ENCODE measurements at places on chromosomes 16 and 17.

DNA sequence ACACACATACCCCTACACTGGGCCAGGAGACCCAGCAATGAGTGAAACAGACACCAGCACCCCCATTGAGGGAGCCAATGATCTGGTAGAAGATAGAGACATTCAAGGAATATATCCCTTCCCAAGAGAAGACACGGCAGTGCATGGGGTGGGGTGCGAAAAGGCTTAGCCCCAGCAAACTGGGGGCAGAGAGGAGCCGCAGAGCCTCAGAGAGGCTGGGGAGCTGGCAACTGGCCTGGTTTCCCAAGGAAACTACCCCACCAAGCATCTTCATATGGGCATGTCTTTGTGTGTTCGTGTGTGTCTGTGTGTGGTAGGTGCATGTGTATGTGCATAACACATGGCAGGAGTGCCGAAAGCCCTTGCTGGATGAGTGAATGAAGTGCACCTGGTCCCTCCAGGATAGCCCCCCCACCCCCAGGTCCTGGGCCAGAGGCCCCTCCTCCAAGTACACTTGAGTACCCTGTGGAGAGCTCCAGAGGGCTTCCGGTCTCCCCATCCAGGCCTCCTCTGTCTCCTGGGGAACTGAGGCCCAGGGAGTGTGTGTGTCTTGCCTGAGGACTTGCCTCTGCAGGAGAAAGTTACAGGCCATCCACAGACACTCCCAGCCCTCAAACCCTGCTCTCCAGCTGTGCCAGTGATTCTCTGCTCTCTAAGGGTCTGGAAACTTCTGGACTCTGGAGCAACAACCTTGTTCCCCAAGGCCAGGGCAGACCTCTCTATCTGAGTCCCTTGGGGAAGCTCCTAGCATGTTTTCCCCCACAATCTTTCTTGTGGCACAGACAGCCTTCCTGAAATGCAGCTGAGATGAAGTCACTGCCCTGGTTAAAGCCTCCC lies 15.9 kb downstream of the TBX2 start:
- no peak for DNase-seq

GRCh38 chr17:64496348-64496785 lies 487 bp downstream of the POLG2 start:
- no peak for DNase-seq

- DNase-seq = no peak
Measured at GRCh38 chr17:44146375-44147346, 4.9 kb downstream of the HROB start.

DNA sequence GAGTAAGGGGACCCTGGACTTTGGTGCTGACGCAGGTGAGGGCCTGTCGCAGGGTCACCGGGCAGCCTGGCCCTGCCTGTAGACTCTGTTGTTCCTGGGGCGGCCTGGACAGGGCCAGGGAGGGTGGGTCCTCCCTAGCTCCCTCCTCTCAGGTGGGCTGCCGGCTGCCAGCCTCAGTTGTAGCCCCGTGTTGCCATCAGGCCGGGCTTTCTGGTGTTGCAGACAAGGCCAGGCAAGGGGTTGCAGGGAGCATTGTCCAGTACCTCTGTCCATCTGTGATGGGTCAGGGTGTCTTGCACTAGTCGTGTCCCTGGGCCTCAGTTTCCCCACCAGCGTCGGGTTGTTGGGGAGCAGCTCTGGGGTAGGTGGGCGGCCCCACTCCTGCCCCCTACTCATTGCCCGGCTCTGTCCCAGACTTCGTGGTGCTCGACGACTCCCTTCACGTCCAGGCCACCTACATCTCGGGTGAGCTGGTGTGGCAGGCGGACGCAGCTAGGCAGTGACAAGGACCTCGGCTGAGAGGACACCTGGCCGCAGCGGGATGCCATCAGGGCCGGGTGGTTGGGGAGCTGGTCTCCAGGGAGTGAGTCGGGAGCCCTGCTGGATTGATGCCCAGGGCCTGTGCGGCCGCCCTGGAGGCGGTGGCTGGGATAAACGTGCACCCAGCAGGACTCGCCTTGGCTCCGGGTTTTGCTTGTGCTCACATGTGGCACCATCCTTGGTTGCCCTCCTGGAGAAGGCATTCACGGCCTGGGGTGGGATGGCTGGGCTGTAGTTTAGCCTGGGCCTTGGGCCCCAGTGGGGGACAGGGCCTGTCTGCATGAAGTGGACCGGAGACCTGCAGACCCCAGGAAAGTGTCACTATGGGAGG lies 1.9 kb downstream of the CEMP1 start:
- no peak for DNase-seq

DNA sequence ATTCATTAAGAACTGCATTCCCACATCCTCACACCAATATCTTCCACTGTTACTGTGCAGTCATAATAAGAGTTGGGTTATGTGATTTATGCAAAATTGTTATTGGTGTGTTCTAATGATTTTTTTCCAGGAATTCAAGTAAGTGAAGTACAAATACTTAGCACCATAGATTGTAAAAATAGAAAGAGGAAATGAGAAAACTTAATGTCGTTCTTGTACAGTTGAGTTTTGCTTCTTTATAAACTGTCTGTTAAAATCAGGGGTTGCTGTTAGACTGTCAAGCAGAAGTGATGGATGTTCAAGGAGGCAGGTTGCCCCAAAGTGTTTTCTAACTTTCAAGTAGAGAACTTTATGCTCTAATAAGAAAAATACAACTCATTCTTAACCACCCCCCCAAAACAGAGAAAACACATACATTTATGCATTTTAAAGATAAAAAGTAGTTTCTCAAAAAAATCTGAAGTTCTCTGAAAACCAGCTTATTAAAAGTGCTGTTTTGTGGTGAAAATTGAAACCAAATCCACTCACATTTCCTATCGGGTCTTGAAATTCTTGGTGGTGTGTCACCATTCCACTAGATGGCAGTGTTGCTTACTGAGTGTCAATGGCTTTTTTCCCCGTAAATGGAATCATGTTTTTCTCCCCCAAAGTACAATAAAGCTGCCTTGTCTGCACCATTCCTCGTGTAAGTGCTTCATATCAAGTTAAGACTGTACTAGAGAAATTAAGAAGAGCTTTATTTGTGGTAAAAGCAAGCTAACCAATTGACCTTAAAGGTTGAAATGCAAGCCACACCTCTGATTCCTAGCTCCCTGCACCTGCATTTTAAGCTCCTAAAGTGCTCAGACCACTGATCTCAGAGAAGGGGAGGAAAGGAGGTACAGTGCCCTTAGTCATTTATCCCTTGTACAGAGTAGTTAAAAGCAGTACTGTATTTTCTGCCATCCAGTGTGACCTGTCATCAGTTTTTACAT lies 4.7 kb upstream of the IGSF6 start:
- no peak for DNase-seq

GRCh38 chr17:9935408-9935807 lies 30.3 kb upstream of the RCVRN start:
- DNase-seq = no peak

DNA sequence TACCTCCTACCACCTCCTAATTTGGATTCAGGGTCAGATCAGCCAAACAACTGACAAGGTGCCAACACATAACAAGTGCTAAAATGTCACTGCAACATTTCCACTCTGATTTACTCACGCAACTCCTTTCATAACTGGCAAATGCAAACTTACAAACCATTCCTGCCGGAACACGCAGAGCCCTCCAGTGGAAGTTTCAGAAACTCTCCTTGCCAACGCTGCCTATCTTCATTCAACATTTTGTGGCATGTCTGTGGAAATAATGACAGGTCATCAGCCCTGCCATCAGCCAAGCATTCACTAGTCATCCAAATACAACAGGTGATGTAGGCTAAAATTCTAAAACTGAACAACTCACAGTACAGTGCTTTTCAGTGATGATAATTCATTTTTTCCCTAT lies 37.7 kb upstream of the OR3A1 start:
- no peak for DNase-seq

DNA sequence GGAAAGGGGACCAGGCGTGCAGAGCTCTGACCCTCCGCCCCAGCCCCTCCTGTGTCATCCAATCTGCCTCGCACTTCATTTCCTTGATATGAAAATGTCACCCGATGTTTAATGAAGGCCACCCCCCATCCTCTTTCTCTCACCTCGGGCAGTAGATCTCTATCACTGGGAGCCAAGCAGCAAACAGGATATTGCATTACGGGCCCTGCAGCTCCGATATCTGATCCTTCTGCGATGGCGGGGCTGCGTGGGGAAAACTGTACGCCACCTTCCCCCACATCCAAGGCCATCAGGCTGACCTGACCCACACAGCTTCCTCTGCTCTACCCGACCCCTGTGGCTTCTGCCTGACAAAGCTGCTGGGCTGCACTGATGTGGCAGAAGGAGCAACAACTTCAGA lies 74.9 kb downstream of the DYNLRB2 start:
- no peak for DNase-seq

- DNase-seq = no peak
Measured at GRCh38 chr17:53896047-53896446, 73.3 kb downstream of the KIF2B start.

- DNase-seq = no peak
Measured at GRCh38 chr17:48294806-48295361, 135.1 kb downstream of the SKAP1 start.

- no peak for DNase-seq
Measured at GRCh38 chr16:17275076-17276009, 195.4 kb downstream of the XYLT1 start.

- DNase-seq = no peak
Measured at GRCh38 chr17:81890447-81891302, 711 bp downstream of the ALYREF start.

GRCh38 chr16:83951544-83951943 lies 1.5 kb upstream of the OSGIN1 start:
- no peak for DNase-seq

DNA sequence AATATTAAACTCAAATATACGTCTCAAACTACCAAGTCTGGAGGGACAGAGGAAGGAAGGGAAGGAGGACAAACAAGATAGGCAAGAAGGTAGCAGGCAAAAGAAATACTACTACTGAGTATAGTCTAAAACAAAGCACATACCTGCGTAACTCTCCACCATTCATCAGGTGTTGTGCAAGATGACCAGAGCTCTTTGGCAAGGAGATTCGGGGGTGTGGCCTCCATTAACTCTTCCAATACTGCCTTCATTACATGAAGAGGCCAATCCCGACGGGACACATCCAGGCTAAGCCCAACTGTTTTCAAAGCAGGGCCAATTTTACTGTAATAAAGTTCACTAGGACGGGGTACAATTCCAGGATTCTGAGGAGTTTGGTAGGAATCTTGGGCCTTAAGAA lies 38.2 kb upstream of the ARL6IP1 start:
- DNase-seq = no peak

DNA sequence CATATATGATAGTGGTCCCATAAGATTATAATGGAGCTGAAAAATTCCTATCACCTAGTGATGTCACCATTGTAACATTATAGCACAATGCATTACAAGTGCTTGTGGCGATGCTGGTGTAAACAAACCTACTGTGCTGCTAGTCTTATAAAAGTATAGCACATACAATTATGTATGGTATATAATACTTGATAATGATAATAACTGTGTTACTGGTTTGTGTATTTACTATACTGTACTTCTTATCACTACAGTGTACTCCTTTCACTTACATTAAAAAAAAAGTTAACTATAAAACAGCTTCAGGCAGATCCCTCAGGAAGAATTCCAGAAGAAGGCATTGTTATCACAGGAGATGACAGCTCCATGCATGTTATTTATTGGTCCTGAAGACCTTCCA lies 122.0 kb upstream of the NACA2 start:
- no peak for DNase-seq

DNA sequence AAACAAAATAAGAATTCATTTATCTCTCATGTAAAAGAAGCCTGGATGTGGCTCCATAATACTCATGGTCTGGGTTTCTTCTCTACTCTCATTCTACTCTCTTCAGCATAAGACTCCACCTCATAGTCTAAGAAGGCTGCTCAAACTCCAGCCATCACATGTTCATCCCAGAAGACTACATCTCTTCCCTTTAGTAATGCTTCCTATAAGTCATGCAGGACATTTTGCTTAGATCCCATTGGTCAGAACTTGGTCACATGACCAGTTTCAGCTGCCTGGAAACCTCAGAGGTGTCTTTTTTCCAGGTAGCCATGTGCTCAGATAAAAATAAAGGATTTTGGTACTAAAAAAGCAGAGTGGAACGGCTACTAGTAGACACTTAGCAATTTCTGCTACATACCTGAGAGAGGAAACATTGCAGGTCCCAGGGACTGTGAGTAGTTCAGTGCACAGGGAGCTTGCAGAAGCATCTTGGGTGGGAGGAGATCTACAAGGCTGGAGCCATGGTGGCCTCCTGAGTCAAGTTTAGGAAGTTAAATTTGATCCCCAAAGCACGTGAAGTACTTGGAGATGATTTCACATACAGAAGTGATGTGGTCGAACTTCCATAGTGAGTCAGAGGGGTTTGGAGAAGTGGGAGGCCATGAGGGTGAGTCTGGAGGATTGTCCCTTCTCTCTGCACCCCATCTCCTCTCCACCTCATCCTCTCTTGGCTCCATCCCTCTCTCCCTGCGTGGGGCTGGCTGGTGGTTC lies 110.2 kb downstream of the CCDC182 start:
- DNase-seq = no peak

Measured in NCI-H187 treated with DMSO at 0.1 percent for 48 hours (cell line).